ENCODE measurements at places on chromosomes 3 and 15. TPM values are rescaled to one million over a fixed set of nuclear protein-coding genes. Genes with fewer than 3 reads are reported as not detected.

GRCh38 chr3:64074895-64075679 is 51.8 kb upstream of the PSMD6 start:
- no peak overlapping the region for H3K27ac ChIP-seq
- DNase-seq, result no peak
- no peaks in the 10 kb centered on the region for H3K27me3 ChIP-seq
- no peaks in the 10 kb centered on the region for H3K4me1 ChIP-seq
- H3K36me3 ChIP-seq, result no peaks in the 10 kb centered on the region

GRCh38 chr15:35953424-35953823 is 407.5 kb upstream of the DPH6 start:
- H3K27ac ChIP-seq, result no peak overlapping the region
- no peaks in the 10 kb centered on the region for H3K27me3 ChIP-seq
- no peaks in the 10 kb centered on the region for H3K4me1 ChIP-seq
- no peak for DNase-seq
- H3K4me3 ChIP-seq, result no peak overlapping the region

- H3K4me3 ChIP-seq, result no peak overlapping the region
- H3K27ac ChIP-seq, result no peak overlapping the region
These were observed 800.6 kb upstream of the CFAP20DC start for GRCh38 chr3:59850417-59850816.

DNA sequence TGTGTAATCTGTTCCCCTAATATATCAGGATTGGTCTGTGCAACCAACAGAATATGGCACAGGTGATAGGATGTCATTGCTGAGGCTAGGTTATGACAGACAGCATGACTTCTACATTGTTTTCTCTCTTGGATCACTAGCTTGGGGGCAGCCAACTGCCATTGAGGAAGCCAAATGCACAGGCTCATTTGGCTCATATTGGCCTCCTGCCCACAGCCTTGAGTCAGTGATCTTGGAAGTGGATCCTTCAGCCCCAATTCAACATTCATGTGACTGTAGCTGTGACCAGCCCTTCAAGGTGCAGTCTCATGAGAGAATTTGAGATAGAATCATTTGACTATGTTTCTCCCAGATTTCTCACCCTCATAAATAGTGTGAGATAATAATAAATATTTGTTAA is 675.6 kb downstream of the GRM7 start:
- H3K36me3 ChIP-seq, result no peaks in the 10 kb centered on the region
- no peaks in the 10 kb centered on the region for H3K27me3 ChIP-seq
- H3K27ac ChIP-seq, result no peak overlapping the region
- H3K4me3 ChIP-seq, result no peak overlapping the region

GRCh38 chr3:131356006-131356595 is 25.5 kb upstream of the NUDT16 start:
- DNase-seq, result no peak
- no peaks in the 10 kb centered on the region for H3K27me3 ChIP-seq
- H3K4me3 ChIP-seq, result no peak overlapping the region
- peaks cover 17% of the 10 kb centered on the region for H3K4me1 ChIP-seq
- H3K27ac ChIP-seq, result no peak overlapping the region
- H3K36me3 ChIP-seq, result no peaks in the 10 kb centered on the region

GRCh38 chr15:55740359-55740878 is 2.5 kb downstream of the PRTG start:
- H3K4me1 ChIP-seq, result peaks cover 22% of the 10 kb centered on the region
- H3K27ac ChIP-seq, result no peak overlapping the region
- no peaks in the 10 kb centered on the region for H3K36me3 ChIP-seq
- no peak for DNase-seq
- no peak overlapping the region for H3K4me3 ChIP-seq

Gene SERINC4
- not detected for polyA plus RNA-seq

Gene MUSTN1
- polyA plus RNA-seq, result 0.40 TPM

All from GM23338 (cell line).